Activated T-cell treated with anti-CD3 and anti-CD28 coated beads, Interleukin-2, amount 50 U/mL, for 72 hours (primary cell): ENCODE measurements at places on chromosomes 1 and 21. TPM values are rescaled to one million over a fixed set of nuclear protein-coding genes. Genes with fewer than 3 reads are reported as not detected.
A peak's percentile ranks its signal among the peaks of the same experiment; 100 is the strongest.

C1orf53 gene
- not detected for total RNA-seq

COL9A2 gene
- total RNA-seq: 36.3 TPM

DNA sequence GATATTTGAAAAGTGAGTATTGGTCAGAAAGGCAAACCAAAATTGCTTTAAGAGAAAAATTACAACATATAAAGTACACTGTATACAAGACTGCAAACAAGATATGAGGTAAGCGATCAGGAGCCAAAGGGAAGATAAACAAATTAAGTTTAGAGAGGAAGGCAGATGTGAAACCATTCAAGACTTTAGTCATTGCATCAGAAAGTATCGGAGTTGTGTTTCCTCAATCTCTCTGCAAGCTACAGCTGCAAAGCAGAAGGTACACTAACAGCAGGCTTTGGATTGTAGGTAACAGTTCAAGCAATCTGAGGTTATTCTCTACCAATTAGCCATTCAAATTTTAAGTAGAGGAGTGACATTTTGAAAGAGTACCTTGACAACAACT is 21.3 kb upstream of the TLCD4 start:
- no peak overlapping the region for H3K4me3 ChIP-seq
- no peak for DNase-seq
- H3K36me3 ChIP-seq: no peaks in the 10 kb centered on the region
- H3K4me1 ChIP-seq: no peaks in the 10 kb centered on the region
- H3K27ac ChIP-seq: no peak overlapping the region
- peaks cover 4% of the 10 kb centered on the region for H3K27me3 ChIP-seq

NPR1 gene
- total RNA-seq: 0.07 TPM

PLEKHA6 gene
- total RNA-seq: 3.4 TPM

DNA sequence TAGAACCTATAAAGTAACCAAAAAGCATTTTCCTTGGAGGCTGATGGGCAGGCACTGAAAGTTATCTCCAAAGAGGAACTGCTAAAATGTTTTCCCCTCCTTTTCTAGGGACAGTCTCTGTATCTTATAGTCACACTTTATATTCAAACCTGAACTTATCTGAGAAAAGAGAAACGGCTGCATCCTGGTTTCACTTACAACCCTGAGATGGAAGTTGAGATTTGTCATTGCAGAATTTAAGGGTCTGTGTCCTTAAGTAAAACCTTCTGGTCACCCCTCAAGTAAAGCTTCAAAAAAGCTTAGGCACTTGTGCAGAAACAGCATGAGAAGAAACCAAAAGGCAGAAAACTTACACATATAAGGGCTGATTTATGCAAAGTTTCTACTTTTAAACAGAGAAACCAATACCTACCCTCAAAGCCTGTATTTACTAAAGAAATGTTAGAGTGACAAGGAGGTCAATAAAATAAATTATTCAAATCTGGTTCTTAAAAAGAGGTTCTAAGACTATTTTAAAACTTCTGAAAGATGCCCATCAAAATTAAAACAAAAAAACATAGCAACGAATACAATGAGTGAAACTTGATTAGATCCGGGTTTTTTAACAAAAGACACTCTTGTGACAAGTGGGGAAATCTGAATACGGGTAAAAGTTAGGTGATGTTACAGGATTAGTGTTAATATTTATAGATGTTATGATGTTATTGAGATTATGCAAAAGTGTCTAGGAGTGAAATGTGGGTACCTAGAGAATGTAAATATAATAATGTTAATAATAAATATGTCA is 9.9 kb downstream of the CD58 start:
- H3K36me3 ChIP-seq: peaks cover 20% of the 10 kb centered on the region
- H3K4me1 ChIP-seq: peaks cover 83% of the 10 kb centered on the region
- DNase-seq: no peak
- peak overlapping the region; percentile 70 for H3K4me3 ChIP-seq

- H3K36me3 ChIP-seq: no peaks in the 10 kb centered on the region
- peak overlapping the region; percentile 12 for H3K27ac ChIP-seq
- H3K4me1 ChIP-seq: peaks cover 31% of the 10 kb centered on the region
- H3K27me3 ChIP-seq: peaks cover 59% of the 10 kb centered on the region
These were observed 5.1 kb upstream of the ETV3L start for GRCh38 chr1:157104598-157105293.

- no peaks in the 10 kb centered on the region for H3K36me3 ChIP-seq
- H3K4me1 ChIP-seq: no peaks in the 10 kb centered on the region
- peaks cover 11% of the 10 kb centered on the region for H3K27me3 ChIP-seq
- H3K27ac ChIP-seq: no peak overlapping the region
- H3K4me3 ChIP-seq: no peak overlapping the region
- DNase-seq: no peak
These were observed 262.9 kb downstream of the CACNA1E start for GRCh38 chr1:181746224-181746623.
